Activated CD4-positive, CD25-positive, alpha-beta regulatory T cell treated with anti-CD3 and anti-CD28 coated beads, Interleukin-2, amount 50 U/mL, for 72 hours (primary cell): ENCODE measurements at places on chromosomes 2 and 18.

DNA sequence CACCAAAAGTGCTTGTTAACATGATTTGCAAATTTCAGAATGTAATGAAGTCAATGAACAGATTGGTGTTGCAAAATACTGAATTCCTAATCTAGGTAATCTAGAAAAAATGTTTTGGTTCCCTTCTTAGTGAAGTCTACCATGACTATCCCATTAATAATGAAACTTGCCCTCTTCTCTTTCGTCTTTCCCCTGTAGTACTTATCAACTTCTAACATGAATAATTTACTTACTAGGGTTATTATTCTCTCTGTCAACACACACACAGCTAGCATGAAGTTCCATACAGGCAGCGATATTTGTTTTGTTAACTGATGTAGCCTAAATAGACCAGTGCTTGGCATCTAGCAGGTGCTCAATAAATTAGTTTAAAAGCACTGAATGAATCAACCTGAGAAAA, 160.2 kb downstream of the NCK2 start:
- DNase-seq, result no peak

DNA sequence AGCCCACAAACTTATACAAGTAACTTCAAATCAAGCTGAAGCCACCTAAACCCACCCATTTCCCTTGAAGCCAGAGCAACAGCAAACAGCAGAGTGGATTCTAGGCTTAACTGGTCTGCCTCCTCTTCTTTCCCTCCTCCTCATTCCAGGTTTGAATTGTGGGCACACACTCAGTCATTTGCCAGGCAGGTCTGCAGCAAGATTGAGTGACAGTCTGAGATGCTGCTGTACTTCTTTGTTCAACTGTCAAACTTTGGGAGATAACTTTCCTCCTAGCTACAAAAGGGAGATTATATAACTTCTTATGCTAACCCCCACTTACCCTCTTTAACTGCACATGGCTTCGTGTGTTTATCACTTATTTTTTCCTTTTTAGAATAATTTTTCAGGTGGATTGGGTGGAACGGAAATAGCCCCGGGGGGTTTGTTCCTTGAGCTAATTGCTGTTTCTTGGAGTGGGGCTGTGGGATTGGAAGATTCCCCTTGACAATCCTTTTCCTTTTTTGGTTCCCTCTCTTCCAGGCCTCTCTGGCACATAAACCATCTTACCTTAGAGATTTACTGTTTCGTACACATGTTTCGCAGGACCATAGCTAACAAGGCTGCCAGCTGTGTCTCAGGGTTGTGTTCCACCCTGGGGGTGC, 55.0 kb downstream of the RNF144A start:
- DNase-seq, result no peak

- no peak for DNase-seq
Measured at GRCh38 chr2:169925968-169926367, 98.7 kb downstream of the UBR3 start.

GRCh38 chr2:114022360-114023085, 132.6 kb downstream of the ACTR3 start:
- DNase-seq, result no peak

DNA sequence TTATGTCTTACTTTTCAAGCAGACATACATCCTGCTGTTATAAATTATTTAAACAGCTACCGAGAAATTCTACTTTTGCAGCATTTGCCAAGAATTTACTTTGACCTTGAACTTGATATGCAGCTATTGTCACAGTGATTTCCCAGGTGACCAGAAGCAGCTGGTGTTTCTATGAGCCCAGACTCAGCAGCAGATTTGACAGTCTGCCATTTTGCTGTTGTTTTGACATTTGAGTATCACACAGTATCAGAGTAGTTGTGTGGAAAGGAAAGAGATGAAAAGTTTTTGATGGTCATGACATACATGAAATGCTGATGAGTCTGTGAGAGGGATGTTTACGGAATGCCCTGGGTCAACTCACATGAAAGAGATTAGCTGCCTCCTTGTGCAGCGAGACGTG, 6.6 kb upstream of the CCDC195 start:
- no peak for DNase-seq
